Activated T-cell treated with anti-CD3 and anti-CD28 coated beads, Interleukin-2, amount 50 U/mL, for 4 hours (primary cell): ENCODE measurements at places on chromosomes 12 and 14. TPM values are rescaled to one million over a fixed set of nuclear protein-coding genes. Genes with fewer than 3 reads are reported as not detected.
A peak's percentile ranks its signal among the peaks of the same experiment; 100 is the strongest.

DNA sequence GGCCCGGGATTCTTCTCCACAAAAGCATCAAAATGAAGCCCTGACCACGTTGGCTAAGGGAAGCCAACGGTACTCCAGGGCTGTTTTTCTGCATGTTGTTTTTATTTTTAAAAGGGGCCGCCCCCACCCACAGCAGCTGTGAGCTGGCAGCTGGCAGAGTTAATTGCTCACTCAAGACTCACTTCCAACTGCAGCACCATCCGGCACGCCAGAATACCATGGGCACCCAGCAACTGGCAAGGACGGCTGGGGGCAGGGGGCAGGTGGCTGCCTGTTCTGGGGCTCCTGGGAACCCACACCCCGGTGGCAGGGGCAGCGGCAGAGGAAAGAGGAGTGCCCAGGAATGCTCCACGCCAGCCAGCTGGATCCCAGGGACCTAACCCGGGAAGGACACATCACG is 44.3 kb downstream of the NCOR2 start:
- no peak for DNase-seq

DNA sequence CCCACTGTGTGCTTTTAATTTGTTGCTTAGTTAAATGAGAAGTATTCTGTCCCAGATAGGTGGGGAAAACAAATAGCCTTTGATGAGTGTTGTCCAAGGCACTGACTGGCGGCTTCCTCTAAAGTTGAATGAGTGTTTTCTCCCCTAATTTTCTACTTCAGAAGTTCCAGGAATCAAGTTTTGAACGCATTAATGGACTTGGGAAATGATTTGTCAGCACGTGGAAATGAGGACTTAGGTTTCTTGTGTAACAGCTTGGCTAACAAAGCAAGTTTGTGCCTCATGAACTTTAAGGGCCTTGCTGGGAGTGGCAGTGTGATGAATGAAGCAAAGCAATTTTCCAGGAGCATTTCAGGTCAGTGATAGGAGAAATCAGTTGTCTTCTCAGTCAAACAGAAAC is 56.9 kb downstream of the LIN52 start:
- DNase-seq, result no peak

- peak; percentile 83 for DNase-seq
Observed at GRCh38 chr14:95561001-95561412, 26.2 kb downstream of the GLRX5 start.

DNA sequence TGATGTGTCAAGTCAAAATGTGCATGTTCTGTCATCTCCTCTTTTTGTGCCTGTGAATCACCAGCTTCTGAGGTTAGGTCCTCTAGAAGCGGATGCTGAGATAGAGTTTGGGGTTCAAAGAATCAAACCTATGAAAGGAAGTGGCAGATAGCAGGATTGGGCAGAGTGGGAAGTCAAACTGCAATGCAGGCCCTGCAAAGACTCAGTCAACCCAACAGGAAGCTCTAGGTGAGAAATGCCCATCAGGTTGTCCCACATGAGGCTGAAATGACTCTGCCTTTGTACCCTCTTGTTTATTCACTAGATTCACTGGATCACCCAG is 4.5 kb upstream of the MIA2 start:
- DNase-seq, result peak; percentile 27

GRCh38 chr12:27434673-27435565 is 11.6 kb upstream of the SMCO2 start:
- DNase-seq, result peak; percentile 7

INSM2 gene
- total RNA-seq, result not detected

TTC9 gene
- 3.2 TPM for total RNA-seq
